ENCODE measurements at places on chromosomes 2 and 18. TPM values are rescaled to one million over a fixed set of nuclear protein-coding genes. Genes with fewer than 3 reads are reported as not detected.

Gene CLEC4F
- not detected for total RNA-seq

Gene ZSWIM2
- total RNA-seq, result not detected

Gene IL37
- not detected for total RNA-seq

Gene SH3BP4
- 8.9 TPM for total RNA-seq

Gene ST8SIA5
- total RNA-seq, result 2.1 TPM

Gene MTX2
- total RNA-seq, result 27.7 TPM

Gene PDE11A
- 1.0 TPM for total RNA-seq

Gene TMEM163
- 1.0 TPM for total RNA-seq

Gene GCKR
- not detected for total RNA-seq

Gene MAPK4
- 5.7 TPM for total RNA-seq

Gene SERPINB10
- total RNA-seq, result 1.0 TPM

Gene SERPINB12
- total RNA-seq, result not detected

Gene CEP68
- 27.1 TPM for total RNA-seq

Gene CD207
- under 0.01 TPM for total RNA-seq

Gene CIDEA
- total RNA-seq, result 2.1 TPM
